IMR-90 (cell line): ENCODE measurements at places on chromosomes 5 and 9. TPM values are rescaled to one million over a fixed set of nuclear protein-coding genes. Genes with fewer than 3 reads are reported as not detected.

- H3K27ac ChIP-seq: no peak overlapping the region
- no peak overlapping the region for H3K4me3 ChIP-seq
- DNase-seq: peak; percentile 5
These were observed 100.1 kb upstream of the TNFAIP8 start for GRCh38 chr5:119255571-119256356.

The INSYN2B gene
- total RNA-seq: 33.5 and 43.6 TPM in 2 replicates

DNA sequence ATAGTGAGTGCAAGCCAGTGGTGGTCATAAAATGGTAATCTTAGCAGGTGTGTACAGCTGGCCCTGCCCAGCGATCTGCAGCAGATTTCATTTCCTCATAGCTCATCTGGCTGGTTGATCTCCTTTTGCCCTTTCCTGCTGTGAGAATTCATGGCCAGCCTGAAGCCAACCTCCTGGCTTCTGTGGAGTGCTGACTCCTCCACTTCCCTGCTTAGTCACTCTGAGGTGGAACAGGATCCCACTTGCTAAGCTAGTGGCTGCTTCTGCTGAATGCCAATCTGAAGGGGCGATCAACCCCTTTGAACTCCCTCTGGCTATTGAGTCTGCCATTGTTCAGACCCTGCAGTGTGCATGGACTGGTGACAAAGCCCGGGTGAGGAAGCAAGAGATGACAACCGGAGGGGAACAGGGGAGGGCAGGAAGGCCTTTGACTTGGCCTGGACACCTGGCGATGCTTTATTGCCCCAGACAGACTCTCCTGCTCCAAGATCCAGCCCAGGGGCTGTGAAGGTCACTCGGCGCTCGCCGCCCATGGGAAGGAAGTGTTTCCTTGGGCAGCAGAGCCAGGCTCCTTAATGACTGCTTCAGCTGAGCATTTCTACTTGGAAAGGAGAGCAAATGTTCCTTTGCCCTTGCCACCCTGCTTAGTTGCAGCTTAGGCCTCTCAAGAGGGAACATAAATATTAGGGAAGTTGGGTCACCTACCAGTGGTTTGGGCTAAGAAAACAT is 341.1 kb downstream of the ZSWIM6 start:
- H3K27me3 ChIP-seq: peaks cover 23% of the 10 kb centered on the region
- no peak overlapping the region for H3K27ac ChIP-seq
- no peaks in the 10 kb centered on the region for H3K4me1 ChIP-seq

The POLR3G gene
- total RNA-seq: 10.6 and 15.6 TPM in 2 replicates

The PPP2R2B gene
- not detected in 2 replicates for total RNA-seq

GRCh38 chr9:132641216-132641615 is 28.6 kb downstream of the DDX31 start:
- no peak overlapping the region for H3K4me3 ChIP-seq
- peaks cover 5% of the 10 kb centered on the region for H3K4me1 ChIP-seq
- no peak overlapping the region for H3K27ac ChIP-seq
- no peaks in the 10 kb centered on the region for H3K27me3 ChIP-seq
- H3K36me3 ChIP-seq: peaks cover 45% of the 10 kb centered on the region

DNA sequence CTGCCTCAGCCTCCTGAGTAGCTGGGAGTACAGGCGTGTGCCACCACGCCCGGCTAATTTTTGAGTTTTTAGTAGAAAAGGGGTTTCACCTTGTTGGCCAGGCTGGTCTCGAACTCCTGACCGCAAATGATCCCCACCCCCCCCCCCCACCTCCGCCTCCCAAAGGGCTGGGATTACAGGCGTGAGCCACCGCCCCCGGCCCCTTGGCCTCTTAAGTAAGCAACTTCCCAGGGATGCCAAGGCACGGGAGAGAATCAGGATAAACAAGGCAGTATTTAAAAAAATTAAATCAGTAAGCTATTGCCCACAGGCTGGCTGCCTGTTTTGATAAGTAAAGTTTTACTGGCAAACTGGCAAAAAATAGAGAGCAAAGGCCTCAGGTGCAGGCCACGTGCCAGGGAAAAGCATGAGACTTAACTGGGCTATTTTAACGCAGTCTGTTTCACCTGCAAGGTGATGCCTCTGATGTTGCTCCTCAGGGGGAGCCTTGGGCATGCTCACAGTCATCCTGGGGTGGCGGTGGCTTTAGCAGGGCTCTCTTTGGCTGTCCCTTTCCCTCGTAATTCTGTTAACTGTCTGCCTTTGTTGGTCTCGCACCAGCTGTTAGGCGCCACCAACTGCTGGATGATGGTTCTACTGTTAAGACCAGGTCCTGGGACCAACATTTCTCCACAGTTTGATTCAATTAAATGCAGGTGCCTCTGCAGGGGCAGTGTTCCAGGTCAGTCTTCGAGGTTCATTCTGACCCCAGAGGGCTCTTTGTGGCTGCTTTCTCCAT is 19.4 kb upstream of the RNF130 start:
- DNase-seq: peak; percentile 14
- no peaks in the 10 kb centered on the region; the same call in 1 of the 2 replicates for H3K4me1 ChIP-seq
- no peak overlapping the region for H3K27ac ChIP-seq
- H3K36me3 ChIP-seq: no peaks in the 10 kb centered on the region
- H3K27me3 ChIP-seq: peaks cover 2% of the 10 kb centered on the region; the same call in 1 of the 2 replicates

DNA sequence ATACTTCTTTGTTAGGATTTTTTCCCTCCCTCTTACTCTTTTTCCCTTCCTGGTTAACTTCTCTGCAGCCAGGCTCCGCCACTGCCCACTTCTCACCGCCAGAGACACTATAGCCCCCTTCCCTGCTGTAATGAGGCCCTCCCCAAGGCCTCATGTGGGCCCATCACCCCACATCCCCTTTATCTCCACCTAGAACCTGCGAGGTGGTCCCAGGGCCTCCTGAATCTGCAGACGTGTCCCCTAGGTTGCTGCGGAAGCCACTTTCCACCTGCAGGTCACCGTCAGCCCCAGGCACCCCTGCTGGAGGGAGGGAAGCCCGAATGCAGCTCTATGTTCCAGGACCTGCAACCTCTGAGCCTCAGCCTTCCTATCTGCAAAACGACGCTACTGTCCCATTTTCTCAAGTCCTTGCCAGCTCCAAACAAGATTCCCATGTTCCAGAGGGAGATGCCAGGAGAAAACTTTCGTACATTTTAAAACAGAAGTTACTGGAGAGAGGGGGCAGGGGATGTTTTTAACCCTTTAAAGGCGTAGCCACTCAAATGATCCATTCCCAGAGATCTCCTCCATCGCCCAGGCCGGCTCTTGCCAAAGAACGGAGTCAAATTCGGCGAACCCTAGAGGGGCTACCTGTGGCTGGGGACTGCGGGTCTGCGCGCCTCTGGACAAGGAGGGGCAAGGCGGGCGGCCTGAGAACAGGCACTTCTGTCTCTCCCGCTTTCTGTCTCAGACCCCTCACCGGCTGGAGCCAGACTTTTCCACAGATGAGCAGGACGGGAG is 929 bp downstream of the SH3PXD2B start:
- peak overlapping the region; percentile 98 for H3K27ac ChIP-seq
- peaks cover 24% of the 10 kb centered on the region for H3K4me1 ChIP-seq
- H3K4me3 ChIP-seq: peak overlapping the region; percentile 98
- DNase-seq: peak; percentile 74

GRCh38 chr9:69583645-69584234 is 88.4 kb downstream of the APBA1 start:
- H3K27me3 ChIP-seq: no peaks in the 10 kb centered on the region
- H3K4me3 ChIP-seq: no peak overlapping the region
- no peak overlapping the region for H3K27ac ChIP-seq
- no peak for DNase-seq
- H3K36me3 ChIP-seq: no peaks in the 10 kb centered on the region
- peaks cover 2% of the 10 kb centered on the region; the same call in 1 of the 2 replicates for H3K4me1 ChIP-seq

The CDKN2B gene
- 3.6 and 5.6 TPM in 2 replicates for total RNA-seq

DNA sequence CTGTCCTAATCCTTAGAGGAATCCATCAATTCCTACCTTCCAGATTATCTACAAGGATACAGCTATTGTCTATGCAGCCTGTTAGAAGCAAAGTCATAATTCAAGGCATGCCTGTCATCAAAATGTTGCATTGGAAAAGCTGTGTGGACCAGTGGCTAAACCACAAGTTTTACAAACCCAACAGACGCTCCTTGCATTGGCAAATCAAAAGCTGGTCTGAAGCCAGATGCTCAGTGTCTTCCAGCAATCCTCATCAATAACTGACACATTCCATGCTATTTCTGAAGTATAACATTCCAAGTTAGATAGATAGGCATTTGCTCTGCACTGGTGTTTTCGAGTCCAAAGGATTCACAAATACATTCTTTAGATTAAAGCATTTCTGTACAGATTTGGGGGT is 213.6 kb downstream of the EBF1 start:
- no peaks in the 10 kb centered on the region for H3K36me3 ChIP-seq
- no peak for DNase-seq
- no peaks in the 10 kb centered on the region for H3K4me1 ChIP-seq
- no peak overlapping the region for H3K27ac ChIP-seq

The PCAT7 gene
- not detected in 2 replicates for total RNA-seq

DNA sequence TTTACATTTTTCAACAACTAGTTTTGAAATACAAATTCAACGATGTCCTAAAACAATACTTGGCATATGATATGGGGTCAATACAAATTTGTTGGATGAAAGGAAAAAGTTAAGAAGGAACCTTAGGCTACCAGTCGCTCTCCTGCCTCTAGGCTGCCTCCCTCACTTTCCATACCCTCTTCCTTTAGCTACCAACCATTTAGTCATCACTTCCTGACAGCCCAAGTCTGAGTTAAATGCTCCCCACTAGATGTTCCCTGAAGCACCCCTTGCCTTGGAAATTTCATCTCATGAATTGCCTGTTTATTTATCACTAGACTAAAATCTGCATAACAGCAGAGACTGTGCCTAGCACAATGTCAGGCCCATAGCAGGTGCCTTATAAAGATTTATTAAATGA is 2.7 kb upstream of the LARS1 start:
- H3K27me3 ChIP-seq: no peaks in the 10 kb centered on the region
- H3K4me3 ChIP-seq: no peak overlapping the region
- H3K36me3 ChIP-seq: no peaks in the 10 kb centered on the region
- H3K4me1 ChIP-seq: no peaks in the 10 kb centered on the region; the same call in 1 of the 2 replicates

The CCDC127 gene
- total RNA-seq: 3.9 and 4.4 TPM in 2 replicates

DNA sequence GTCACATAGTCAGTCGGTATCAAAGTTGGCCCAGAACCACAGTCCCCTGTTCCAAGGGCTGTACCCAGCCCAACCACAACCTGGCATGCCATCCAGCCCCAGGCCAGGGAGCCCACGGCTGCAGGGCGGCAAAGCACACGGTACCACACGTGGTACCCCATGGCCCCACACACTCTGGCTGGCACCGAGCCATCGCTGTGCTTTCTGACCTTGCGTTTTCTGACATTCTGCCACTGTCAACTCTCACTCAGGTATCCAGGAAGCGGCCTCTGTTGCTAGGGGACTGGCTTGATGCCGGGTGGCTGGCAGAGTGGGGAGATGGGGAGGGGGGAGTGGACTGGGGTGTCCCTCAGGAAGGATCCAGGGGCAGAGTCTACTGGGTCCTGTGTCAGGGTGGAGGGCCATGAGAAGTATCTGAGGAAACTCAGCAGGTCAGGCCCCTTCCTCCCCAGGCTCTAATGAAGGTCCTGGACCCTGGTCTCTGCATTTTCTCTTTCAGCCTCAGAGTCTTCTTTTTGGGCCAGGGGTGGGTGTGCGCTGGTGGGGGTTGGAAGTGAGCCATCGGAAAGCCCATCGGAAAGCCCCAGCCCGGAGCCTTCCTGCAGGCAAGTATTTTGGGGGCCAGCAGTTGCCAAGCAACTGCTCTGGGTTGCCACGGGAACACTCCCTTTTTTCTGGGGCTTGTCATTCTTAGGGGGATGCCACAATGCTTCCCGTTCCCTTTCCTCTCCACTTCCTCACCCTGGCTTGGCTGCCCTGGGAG is 21.0 kb upstream of the RALGDS start:
- no peak overlapping the region for H3K27ac ChIP-seq
- H3K4me3 ChIP-seq: no peak overlapping the region
- DNase-seq: no peak
- H3K4me1 ChIP-seq: peaks cover 11% of the 10 kb centered on the region

- H3K4me3 ChIP-seq: no peak overlapping the region
- H3K36me3 ChIP-seq: no peaks in the 10 kb centered on the region
- no peaks in the 10 kb centered on the region for H3K4me1 ChIP-seq
- DNase-seq: no peak
- no peaks in the 10 kb centered on the region for H3K27me3 ChIP-seq
- no peak overlapping the region for H3K27ac ChIP-seq
These were observed 144.9 kb downstream of the CCDC192 start for GRCh38 chr5:127848098-127848497.

The IFNK gene
- not detected in 2 replicates for total RNA-seq

DNA sequence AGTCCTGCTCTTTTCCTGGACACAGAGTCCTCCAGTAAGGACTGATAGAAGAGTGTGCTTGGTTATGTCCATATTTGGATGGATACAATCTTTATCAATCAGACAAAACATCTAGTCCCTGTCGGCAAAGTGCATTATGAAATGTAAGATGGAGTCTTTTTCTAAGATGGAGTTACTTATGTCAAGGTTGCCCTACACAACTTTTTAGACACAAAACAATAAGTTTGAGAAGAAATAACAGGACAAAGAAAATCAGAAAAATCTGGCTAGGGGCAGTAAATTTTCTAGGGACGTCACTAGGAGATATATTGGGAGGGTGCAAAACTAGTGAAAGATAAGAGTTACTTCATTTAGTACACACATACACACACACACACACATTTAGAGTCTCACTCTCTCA is 23.3 kb upstream of the SUB1 start:
- no peak overlapping the region for H3K4me3 ChIP-seq
- no peaks in the 10 kb centered on the region for H3K36me3 ChIP-seq
- H3K4me1 ChIP-seq: no peaks in the 10 kb centered on the region
- no peak for DNase-seq

GRCh38 chr5:27797220-27797619 is 758.8 kb upstream of the CDH9 start:
- no peaks in the 10 kb centered on the region for H3K36me3 ChIP-seq
- H3K27me3 ChIP-seq: no peaks in the 10 kb centered on the region
- no peak for DNase-seq
- H3K4me3 ChIP-seq: no peak overlapping the region
- H3K27ac ChIP-seq: no peak overlapping the region

DNA sequence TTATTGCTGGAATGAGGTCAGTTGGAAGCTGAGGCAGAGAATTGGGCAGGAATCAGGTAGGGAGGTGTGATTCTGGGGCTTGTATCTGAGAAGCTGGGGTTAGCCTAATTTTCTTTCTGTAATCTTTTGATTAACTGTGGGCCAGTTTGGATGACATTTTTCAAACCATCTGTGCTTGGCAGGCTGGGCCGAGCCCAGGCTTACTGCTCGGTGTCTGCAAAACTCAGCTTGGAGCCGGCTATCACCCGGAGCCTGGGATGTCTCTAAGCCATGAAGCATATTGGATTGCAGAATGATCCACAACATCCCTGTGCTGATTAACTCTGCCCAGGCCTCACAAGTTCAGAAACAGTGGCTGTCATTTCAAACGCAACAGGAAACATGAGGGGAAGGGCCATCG is 26.5 kb downstream of the KCNMB1 start:
- no peaks in the 10 kb centered on the region for H3K27me3 ChIP-seq
- no peak overlapping the region for H3K27ac ChIP-seq
- H3K4me1 ChIP-seq: no peaks in the 10 kb centered on the region
- H3K36me3 ChIP-seq: no peaks in the 10 kb centered on the region
- no peak overlapping the region for H3K4me3 ChIP-seq

The SLC2A6 gene
- 2.9 and 3.1 TPM in 2 replicates for total RNA-seq

The PTAR1 gene
- total RNA-seq: 110 and 115 TPM in 2 replicates
